ENCODE measurements at places on chromosomes 13 and 19.
A peak's percentile ranks its signal among the peaks of the same experiment; 100 is the strongest.

GRCh38 chr13:28089065-28089464 is 11.3 kb downstream of the FLT3 start:
- DNase-seq: no peak

GRCh38 chr19:30898353-30899103 is 450.7 kb downstream of the TSHZ3 start:
- DNase-seq: no peak

DNA sequence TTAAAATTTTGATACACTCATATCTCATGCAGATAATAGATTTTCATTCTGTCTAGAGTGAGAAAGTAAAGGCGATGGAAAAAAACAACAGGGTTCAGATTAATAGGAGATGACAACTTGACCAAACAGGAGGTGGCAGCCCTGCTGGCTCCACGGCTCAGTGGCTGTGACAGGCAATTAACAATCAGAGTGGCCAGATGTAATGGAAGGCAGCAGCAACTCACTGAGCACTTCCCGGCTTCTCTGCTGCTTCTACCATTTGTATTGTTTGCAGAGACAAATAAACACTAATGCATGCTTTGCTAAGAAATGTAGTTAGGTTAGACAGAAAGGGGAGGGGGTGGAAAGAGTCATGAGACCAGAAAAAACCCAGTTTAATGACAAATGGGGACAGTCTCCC is 473.0 kb upstream of the SLC10A2 start:
- DNase-seq: no peak

DNA sequence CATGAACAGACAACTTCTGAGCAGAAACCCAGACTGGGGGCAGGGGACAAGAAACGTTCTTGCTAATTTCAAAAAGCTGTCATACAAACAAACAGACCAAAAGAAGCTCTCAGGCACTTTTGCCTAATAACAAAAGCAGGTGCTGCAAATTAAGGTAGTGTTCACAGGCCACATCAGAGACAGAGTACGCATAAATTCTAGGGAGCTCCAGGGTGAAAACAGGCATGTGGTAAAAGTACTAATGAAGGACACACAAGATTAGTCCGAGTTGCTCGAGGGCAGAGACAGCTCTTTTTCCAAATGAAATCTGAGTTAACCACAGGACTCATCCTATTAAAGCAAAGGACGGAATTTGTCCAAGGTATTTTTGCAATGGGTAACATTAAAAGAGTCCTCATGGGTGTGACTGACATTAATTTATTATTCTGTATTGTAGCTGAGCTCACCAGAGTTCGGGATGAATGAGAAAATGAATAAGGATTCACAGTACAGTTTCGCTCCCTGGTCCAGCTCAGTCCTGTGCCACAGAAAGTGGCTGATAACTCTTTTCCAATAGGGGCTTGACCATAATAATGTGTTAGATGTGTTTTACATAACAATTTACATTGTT is 197.3 kb downstream of the LHFPL6 start:
- DNase-seq: no peak

DNA sequence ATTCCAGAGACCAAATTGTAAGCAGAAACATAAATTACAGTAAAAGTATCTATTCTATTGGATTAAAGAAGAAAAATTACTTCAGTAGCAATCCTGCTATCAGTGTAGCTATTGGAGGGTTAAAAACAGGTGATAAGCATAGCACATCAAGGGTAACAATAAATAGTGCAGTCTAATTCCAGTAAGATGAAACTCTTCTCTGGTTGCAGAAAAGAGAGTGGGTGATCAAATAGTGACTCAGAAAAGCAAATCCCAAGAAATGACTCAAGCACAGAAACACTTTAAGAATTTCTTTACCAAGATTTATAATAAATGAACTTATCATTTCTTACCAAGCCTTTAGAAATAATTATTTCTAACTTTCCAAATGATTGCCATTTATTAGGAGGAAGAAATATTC is 135.7 kb downstream of the LMO7 start:
- no peak for DNase-seq

DNA sequence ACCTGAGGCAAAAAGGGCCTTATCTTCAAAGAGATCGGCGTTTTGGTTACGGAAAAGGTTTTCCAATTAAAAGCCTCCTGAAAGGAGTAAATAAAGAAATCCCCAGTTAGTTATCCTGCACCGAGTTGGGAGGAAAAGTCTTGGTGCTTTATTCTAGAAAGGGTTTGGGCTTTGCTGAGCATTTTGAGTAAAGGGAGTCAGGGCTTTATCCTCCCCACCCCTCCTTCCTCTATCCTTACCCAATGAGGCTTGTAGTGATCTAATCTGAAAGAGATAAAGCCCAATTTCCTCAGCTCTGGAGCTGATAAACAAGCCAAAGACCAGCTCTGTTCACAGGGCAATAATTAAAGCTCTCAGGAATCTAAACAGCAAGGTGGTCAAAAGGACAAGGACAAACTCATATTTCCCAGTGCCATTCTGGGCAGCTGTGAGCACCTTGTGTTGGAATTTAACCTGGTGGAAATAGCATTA is 188.9 kb upstream of the TSC22D1 start:
- no peak for DNase-seq

DNA sequence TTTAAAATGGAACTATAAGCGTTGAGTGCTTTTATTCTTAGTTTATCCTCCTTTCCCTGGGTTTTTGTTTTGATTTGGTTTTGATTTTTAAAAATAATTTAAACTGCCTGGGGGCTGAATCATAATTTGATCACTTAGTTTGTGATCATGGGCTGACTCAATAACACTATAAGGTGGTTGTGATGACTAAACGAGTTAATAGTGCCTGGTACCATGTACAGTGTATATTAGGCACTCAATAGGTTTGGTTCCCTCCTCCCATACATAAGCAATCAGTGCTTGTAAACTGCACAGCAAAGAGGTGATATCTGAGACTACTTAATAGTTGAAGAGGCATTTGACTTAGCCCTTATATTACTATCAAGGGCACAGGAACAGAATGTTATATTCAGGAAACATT is 200.9 kb upstream of the RFC3 start:
- no peak for DNase-seq

DNA sequence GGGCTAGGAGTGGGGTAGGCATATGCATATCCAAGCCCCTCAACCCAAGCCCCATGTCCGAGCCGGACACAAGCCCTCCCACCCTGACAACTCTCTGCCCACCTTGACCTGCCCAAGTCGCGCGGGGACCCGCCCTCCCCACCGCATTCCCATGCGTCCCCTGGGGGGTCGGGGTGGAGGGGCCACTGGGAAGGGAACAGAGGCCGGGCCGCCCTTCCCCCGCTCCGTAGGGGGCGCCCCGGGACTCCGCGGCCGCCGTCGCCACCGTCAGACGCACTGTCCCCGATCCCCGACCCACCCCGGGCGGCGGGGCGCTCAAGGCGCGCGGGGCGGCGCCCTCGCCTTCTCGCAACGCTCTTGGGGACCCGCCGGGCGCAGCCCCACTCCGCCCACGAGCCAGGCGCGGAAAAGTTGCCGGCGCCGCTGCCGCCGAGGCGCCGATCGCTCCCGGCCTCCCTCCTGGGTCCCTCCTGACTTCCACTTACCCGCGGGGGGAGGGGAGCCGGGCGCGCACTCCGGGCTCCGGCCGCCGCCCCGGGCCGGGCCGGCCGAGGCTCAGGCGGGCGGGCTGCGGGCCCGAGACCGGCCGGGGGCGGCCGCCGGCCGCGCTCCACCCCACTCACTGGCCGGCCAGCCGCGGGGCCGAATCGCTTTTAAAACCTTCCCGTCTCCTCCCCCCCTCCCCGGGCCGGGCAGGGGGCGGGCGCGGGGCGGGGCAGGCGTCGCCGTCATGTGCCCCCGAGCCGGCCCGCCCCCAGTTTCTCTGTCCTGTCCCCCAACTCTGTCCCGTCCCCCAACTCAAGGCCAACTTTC is 34.4 kb upstream of the NANOS3 start:
- DNase-seq: peak; percentile 87

GRCh38 chr19:42158926-42159325 is 26.7 kb upstream of the POU2F2 start:
- no peak for DNase-seq

DNA sequence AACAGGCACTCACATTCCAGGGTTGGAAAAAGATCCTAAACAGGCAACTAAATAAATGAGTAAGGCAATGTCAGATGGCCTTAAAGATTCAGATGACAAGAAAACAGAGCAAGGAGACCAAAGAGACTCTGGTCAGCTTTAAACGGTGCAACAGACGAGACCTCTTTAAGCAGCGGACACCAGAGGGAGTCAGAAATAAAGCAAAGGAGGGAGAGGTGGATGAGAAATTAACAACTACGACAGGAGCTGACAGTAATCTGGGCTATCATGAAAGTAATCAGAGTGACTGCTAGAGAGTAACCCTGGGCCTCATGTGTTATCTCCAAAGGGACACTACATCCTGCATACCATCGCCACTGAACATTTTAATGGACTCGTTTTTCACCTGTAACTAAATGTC is 1.1 kb downstream of the ZNF550 start:
- DNase-seq: no peak

DNA sequence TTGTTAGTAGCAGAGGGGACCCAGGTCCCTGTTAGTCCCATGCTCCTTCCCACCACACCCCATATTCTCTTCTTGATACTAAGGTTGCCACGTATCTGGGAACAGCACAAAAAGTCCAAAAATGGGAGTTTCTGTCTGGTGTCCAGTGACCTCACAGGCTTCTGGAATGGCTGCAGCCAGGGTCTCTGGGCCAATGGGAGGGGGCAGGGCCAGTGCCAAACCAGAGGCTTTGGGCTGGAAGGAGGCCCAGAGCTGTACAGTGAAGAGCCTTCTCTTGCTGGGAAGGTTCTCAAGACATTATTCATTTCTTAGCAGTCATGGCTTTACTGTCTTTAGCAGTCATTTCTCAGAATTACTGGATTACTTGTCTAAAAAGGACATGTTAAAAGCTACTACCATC is 119.2 kb downstream of the FRY start:
- DNase-seq: no peak

DNA sequence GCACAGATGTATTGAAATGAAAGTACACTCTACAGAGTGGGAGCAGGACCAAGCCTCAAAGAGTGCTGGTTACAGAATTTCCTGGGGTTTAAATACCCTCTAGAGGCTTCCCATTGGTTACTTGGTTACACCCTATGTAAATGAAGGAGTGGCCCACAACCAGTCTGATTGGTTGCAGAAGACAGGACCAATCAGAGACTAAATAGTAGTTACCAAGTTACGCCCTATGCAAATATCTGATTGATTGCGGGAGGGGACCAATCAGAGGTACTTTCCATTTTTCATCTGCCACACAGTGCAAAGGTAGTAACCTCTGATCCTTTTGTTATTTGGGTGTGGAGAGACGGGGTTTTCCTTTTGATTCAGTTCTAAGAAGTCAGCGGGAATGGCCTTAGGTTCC is 5.5 kb upstream of the ZFP82 start:
- no peak for DNase-seq

- DNase-seq: no peak
These were observed 2.1 kb downstream of the NFIX start for GRCh38 chr19:12997179-12997966.

- peak; percentile 55 for DNase-seq
These were observed 133.6 kb downstream of the STK24 start for GRCh38 chr13:98443329-98443728.

- no peak for DNase-seq
These were observed 45.5 kb downstream of the HSPH1 start for GRCh38 chr13:31116224-31116623.

DNA sequence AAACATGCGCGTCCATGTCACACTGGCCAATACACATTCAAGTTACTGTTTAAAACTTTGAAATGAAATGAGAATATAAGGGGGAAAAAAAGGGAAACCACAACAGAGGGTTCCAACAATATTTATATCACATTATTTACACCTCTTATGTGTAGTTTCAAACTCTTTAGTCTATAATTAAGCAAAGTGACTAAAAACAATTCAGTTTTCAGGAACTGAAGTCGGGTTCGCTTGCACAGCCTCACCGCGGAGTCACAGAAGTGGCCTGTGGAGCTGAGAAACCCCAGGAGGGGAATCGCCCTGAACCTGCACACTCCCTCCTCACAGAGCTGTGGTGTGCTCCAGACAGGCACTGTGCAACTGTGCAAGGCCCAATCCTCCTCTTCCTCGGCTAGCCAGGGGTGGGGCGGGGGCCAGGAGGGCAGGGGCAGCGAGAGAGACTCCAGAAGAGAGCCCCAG is 75.9 kb downstream of the STK24 start:
- no peak for DNase-seq

DNA sequence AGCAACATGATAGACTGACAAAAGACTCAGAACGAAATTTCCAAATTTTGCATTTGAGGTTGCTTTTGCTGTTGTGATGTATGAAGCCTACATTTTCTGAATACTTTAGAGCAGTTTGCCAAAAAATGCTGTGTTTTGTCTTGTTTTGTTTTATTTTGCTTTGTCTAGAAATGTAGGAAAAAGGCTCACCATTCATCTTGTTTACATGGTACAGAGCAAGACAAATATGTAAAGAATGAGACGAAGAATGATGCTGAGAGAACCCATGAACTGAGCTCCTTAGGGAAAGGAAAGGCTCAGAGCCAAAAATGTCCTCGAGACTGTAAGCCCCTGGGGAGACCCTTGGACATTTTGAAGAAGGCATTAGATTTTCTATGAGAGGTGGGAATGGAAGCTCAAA is 6.8 kb upstream of the SPART start:
- no peak for DNase-seq

GRCh38 chr13:73773168-73773549 is 361.0 kb downstream of the KLF12 start:
- DNase-seq: no peak

DNA sequence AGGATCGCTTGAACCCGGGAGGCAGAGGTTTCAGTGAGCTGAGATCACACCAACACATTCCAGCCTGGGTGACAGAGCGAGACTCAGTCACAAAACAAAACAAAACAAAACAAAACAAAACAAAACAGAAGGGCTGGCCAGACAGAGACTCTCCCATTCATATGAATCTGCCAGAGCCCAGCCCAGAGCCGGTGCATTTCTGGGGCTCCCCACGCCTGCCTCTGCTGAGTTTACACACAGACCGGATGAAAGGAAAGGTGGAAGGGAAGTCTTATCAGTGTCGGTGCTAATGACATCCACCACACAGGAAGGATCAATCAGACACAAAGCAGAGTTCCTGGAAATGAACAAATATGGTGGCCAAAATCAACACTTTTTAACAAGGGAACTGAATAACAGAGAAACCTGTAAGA is 6.8 kb downstream of the TRAPPC6A start:
- DNase-seq: no peak

DNA sequence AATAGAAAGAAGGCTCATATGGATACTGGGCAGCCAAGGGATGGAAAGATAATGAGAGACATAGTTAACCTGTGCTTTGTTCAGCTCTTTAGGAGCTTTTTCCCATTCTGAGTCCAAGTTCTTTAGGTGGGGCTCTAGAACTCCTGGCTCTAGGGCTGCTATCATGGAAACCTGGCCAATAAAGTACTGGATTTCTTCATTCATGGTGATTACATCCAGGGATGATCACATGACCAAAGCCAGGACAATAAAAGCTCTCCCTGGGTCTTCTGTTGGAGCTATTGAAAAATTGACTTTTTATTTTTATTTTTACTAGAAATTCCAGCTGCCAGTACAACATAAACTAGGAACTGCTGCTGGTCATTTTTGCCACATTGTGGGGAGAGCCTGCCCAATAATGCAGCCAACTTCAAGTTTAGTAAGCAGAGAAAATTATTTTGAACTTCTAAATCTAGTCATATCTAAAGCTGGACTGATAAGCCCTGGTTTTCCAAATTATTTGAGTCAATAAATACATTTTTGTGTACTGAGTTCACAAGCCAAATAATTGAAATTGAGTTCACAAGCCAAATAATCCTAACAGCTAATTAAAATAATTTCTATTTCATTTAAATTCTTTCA is 224.9 kb upstream of the STARD13 start:
- DNase-seq: no peak
